ENCODE measurements at places on chromosomes 3 and 15.
A peak's percentile ranks its signal among the peaks of the same experiment; 100 is the strongest.

DNA sequence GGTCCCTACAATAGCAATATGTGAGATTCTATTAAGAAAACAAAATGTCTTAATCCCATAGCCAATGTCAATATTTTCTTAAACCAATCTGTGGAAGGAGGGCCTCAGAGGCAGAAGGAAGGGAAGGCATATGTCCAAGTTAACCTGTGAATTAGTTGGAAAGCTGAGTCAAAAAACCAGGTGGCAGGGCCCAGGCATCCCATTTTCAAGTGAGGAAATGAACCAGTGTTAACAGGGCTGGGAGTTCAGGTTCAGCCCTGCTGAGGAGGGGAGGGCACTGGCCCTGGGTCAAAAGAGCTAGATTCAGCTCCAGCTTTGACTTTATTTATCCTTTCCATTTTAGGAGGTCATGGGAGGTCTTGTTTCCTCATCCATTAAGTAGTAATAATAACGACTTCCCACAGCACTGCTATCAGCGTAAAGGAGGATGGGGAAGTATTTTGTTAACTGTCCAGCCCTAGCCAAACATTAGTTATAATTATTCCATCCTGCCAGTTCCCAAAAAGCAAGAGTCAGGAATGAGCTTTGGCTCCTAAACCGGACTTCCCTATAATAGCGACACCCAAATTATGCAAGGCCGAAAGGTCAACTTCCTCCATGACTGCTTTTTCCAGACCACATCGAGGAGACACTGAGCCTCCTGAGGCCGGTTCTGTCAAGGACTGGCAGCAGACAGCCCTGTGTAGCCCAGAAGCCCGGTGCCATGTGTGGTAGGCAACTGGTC lies 3.2 kb downstream of the MASP1 start:
- DNase-seq, result no peak

- DNase-seq, result no peak
Measured at GRCh38 chr15:92984161-92984560, 84.0 kb downstream of the CHD2 start.

GRCh38 chr3:147655236-147655635 lies 246.1 kb downstream of the ZIC1 start:
- no peak for DNase-seq

DNA sequence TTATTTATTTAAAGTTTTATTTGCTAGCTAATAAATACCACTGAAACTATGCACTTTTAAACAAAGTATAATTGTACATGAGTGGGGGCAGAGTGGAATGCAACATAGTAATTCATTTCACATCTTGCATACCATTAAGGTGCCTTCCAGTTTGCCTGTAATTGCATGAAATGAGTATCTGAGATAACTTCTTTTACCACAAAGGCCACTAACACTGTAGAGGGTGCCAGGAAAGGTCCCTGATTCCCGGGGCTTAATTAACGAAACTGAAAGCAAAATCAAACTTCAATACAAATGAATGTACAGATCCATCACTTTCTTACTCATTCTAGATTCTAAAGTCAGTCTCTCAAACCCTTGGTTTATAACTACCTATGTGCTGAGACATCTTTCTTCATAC lies 2.1 kb downstream of the CD47 start:
- no peak for DNase-seq

DNA sequence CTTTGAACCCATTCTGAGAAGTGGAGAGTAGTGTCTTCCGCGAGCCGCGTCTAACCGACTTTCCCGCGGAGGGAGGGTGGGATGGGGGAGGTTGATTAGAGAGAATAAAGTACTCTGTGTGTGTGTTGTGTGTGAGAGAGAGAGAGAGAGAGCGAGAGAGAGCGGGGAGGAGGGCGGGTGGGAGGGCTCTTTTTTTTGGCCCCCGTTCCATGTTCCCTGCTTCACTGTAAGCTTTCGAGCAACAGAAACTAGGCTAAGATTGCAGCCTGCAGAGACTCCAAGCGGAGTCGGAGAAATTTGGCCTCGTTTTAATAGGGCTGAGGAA lies 1.6 kb upstream of the MEIS2 start:
- no peak for DNase-seq

GRCh38 chr3:14431917-14432834 lies 29.8 kb downstream of the SLC6A6 start:
- peak; percentile 86 for DNase-seq

GRCh38 chr15:73884159-73884558 lies 10.8 kb downstream of the TBC1D21 start:
- no peak for DNase-seq

DNA sequence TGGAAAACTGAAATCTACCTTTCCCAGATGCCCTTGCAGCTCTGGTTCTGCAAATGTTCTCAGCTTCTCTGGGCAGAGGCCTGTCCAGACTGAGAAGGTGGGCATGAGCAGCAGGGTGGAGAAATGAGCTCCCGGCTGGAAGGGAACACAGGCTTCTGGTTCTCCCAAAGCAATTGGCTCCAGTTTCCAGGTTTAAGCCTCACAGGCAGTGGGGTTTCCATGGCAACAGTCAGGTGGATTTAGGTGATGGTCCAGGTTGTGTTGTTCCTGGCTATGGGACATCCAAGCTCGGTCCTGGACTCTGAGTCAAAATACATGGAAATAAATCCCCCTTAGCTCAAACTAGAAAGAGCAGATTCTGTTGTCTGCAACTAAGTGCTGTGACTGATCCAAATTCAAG lies 94.6 kb upstream of the IQSEC1 start:
- DNase-seq, result no peak

- DNase-seq, result no peak
Measured at GRCh38 chr15:89395996-89396395, 61.4 kb upstream of the POLG start.

DNA sequence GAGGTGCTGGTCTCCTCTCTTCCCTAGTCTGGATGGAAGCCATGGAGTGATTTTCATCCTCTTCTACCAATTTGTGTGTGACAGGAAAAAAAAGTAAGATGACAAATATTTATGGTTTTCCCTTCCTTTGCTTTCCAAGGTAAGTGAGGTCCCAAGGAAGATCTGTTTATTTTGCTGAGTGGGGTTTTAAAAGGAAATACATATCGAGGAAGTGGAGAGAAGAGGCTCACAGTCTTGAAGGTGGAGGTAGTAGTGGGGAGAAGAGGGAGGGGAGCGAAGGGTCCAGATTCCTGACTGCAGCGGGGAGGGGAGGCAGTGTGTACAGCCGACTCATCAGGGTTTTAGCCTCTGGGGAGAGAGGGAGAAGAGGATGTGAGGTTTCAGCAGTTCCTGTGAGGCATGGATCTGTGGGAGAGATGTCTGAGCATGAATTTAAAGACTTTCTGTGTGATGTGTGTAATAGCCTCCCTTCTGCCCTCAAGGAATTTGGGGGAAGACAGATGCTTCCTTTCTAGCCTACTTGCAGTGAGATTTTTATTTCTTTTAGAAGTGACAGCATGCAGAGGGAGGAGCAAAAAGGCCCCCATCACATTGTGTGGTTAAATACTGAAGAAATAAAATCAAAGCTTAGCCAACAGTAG lies 272.4 kb downstream of the THRB start:
- DNase-seq, result no peak

DNA sequence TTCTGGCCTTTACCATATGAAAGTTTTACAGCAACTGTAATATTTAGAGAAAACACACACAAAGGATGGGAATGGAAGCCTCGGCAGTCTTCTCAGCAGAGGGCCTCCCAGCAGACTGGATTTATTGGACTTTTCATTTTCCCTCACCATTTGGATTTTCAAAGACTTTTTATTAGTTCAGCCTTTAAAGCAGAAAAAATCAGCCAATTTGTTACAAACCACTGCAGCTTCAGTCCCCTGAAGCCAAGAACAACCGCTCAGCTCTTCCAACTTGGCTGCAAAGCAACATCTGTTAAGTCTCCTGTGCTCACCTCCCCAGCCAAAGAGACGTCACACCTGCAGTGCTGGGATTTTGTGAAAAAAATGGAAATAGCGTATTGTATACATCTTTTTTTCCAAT lies 120.8 kb downstream of the GMPS start:
- DNase-seq, result no peak

DNA sequence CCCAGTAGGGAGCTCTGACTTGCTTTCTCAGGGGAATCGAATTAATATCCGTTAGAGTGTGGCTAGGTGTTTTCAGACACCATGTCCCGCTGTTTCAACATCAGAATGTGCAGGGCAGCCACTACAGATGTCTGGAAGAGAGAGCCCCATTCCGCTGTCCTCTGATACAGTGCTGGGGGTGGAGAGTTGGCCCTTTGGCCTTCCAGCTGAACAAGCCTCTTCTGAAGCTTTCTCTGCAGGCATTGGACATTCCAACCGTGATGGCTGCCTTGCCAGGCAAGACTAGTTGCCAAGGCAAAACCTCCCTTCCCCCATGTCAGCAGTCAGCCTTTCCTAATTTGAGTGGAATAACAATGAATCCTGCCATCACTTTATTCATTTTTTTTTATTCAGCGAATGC lies 1.5 kb downstream of the FAH start:
- DNase-seq, result no peak

DNA sequence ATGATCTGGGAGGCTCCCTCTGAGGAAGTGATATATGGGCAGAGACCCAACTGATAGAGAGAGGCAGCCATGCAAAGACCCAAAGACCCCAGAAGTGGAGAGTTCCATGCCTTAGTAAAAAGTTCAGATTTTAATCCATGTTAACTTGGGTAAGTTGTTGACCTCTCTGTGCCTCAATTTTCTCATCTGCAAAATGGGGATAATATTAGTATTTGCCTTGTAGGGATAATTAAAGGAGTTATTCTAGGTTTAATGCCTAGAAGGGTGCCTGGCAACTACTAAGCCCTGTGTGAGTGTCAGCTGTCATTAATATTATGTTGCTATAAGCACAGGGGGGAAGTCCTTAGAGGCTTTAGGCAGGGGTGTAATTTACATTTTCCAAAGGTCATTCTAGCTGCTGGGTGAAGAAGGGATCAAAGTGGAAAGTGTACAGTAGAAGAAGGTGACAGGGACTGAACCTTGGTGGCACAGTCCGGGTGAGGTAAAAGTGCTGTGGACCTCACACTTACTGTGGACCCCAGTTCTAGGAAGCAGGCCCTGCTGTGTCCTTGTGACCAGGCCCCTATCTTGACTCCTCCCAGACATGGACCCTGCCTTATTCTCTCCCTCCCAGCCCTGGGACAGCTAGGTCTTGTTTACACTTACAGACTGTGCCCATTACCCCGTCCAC lies 3.0 kb upstream of the RAD18 start:
- DNase-seq, result no peak

DNA sequence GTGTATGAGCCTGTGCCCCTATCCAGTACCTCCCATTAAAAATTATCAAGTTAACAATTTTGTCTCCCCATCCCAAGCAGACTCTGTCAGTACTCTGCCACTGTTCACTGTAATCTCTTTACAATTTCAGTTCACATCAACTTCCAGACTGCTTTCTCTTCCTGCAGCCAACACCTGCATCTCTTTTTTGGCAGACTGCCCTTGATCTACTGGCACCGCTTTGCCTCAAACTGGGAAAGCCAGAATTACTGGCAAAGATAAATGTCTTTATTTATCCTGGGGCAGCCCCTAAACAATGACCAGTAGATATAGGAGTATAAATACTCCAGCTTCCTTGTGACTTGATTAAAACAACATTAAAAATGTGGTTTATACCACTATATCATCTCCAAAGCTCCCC lies 494.1 kb downstream of the ZNF385D start:
- no peak for DNase-seq

DNA sequence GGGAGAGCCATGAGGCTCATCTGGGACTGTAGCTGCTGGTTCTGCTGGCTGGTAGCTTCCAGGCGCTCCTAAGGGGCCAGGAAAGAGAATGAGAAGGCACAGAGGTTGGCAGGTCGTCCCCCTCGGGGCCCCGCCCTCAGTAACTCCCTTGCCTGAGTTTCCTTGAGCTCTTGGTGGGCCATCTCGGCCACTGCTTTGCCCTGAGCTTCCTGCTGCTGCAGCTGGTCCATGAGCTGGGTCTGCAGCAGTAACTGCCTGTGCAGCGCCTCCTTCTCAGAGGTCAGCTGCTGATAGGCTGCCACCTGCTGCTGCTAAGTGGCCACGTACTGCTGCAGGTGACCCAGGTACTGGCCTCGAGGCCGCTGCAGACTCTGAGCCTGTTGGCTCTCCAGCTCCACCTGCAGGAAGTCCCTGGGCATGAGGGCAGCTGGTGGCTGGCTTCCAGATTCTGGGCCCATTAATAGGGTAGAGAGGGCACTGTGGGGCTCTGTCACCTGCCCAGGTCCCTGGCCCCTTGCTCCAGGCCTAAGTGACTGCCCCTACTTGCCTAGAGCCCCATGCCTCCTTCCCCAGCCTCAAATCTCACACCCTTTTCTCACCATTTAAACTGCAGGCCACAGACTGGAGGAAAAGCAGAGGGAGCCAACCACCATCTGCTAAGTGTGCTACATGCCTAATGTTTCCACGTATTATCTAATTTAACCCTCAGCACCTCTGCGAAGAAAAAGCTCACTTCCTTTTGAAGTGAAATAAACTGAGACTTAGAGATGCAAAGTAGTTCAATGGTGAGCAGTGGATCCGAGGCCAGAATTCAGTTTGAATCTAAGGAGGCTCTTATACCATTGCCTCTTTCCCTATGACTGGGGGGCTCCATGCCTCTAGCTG lies 10.8 kb upstream of the VPS33B start:
- peak; percentile 45 for DNase-seq

DNA sequence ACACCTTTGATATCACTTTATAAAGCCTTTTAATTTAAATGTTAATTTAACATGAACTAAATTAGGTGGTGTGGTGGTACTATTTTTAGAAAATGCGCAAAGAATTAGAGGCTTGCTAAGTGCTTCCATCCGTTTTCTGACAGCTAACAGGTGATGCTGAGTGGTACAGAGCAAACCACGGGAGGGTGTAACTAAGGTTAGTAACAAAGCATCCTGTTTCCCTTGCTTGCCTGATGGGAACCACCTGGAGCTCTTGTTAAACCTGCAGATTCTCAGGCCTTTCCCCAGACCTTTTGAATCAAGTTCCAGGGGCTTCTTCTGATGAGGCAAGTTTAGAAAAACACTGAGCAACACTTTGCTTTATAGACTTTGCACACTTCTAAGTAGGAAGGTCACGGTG lies 101.0 kb downstream of the ATG7 start:
- no peak for DNase-seq

DNA sequence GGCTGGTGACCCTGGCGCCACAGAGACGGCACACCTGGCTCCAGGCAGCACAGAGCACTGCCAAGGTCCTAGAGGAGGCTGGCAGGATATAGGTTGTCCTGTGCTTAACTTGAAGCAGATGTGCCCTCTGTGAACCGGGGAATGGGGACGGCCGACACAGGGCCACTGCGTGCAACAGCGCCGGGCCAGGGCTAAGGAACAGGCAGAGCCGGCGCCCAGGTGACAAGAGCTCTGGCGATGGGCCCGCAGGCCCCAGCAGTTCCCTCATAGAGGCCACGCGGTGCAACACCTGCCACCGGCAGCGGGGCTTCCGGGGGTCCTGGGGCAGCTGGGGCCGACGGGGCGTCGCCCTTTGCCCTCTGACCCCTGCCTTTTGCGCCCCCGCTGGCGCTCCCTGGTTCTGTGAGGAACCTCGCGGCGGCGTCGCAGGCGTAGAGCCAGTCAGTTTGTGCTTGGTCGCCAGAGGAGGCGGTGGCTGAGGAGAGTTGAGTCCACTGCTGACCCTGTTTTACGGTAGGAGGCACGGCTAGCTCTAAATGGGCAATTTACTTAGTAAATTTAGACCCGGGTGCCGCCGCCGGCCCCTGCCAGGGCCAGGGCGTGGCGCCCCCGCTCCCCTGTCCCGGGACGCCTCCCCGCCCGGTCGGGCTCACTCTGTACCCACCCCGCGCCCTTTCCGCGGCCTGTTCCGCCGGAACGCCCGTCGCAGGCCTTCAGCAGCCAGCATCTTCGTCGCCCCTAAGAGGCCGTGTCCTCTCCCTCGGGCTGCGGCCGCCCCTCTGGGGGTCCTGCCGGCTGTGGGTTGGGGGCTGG lies at the start of gene NPAP1:
Gene NPAP1, plus strand, starts transcription at position 444 of the 813 bp plus-strand sequence. Its CDS starts 93 bp downstream, at position 537.
- DNase-seq, result no peak
